ENCODE measurements at places on chromosomes 11 and 22. TPM values are rescaled to one million over a fixed set of nuclear protein-coding genes. Genes with fewer than 3 reads are reported as not detected.

The TUB gene
- polyA plus RNA-seq = 3.5 TPM

The MICAL2 gene
- polyA plus RNA-seq = 29.1 TPM

The AMOTL1 gene
- 6.6 TPM for polyA plus RNA-seq

The SAA1 gene
- polyA plus RNA-seq = 3.0 TPM

The DDX25 gene
- polyA plus RNA-seq = 0.81 TPM

The C11orf87 gene
- polyA plus RNA-seq = 0.01 TPM

The BTBD18 gene
- polyA plus RNA-seq = not detected

The DTX4 gene
- 21.0 TPM for polyA plus RNA-seq

The OR52A1 gene
- not detected for polyA plus RNA-seq

The MRGPRX3 gene
- not detected for polyA plus RNA-seq

The C1QTNF6 gene
- 2.6 TPM for polyA plus RNA-seq

The MCAM gene
- 20.4 TPM for polyA plus RNA-seq

The PTGDR2 gene
- 3.5 TPM for polyA plus RNA-seq

The OR5AR1 gene
- polyA plus RNA-seq = not detected

The TRIM66 gene
- 6.0 TPM for polyA plus RNA-seq

The KLHDC7B gene
- polyA plus RNA-seq = 0.10 TPM

The KRTAP5-7 gene
- polyA plus RNA-seq = 0.07 TPM

The BEST1 gene
- 4.3 TPM for polyA plus RNA-seq

The PDE2A gene
- polyA plus RNA-seq = 6.6 TPM

The SRRD gene
- polyA plus RNA-seq = 18.0 TPM

The OR52I1 gene
- not detected for polyA plus RNA-seq

The HYLS1 gene
- polyA plus RNA-seq = 7.4 TPM

The NUP50 gene
- 15.7 TPM for polyA plus RNA-seq

The C11orf52 gene
- polyA plus RNA-seq = 33.5 TPM

The TMPRSS6 gene
- 4.2 TPM for polyA plus RNA-seq

The DCHS1 gene
- polyA plus RNA-seq = 10.7 TPM

The C1QTNF5 gene
- polyA plus RNA-seq = 0.89 TPM

The MMP12 gene
- polyA plus RNA-seq = not detected

The FAM83F gene
- 10.5 TPM for polyA plus RNA-seq

The SCGB1A1 gene
- not detected for polyA plus RNA-seq

The GRM5 gene
- polyA plus RNA-seq = 0.01 TPM

The INPP5J gene
- 14.1 TPM for polyA plus RNA-seq

The TUBA8 gene
- 1.6 TPM for polyA plus RNA-seq

The CRYBB3 gene
- polyA plus RNA-seq = 2.7 TPM

The MPPED2 gene
- 1.1 TPM for polyA plus RNA-seq

The FAM118B gene
- 20.2 TPM for polyA plus RNA-seq

The TRIM48 gene
- polyA plus RNA-seq = not detected

The ZNF280B gene
- 2.1 TPM for polyA plus RNA-seq

The CALCA gene
- 0.18 TPM for polyA plus RNA-seq

The SLC17A6 gene
- polyA plus RNA-seq = not detected

The PRDM11 gene
- polyA plus RNA-seq = 20.4 TPM

The RFPL3 gene
- not detected for polyA plus RNA-seq

The RASL10A gene
- 3.7 TPM for polyA plus RNA-seq

The ANGPTL5 gene
- polyA plus RNA-seq = 0.10 TPM

The C11orf68 gene
- polyA plus RNA-seq = 24.1 TPM

The CTSW gene
- polyA plus RNA-seq = 0.67 TPM

The GNG3 gene
- not detected for polyA plus RNA-seq

The GAL gene
- polyA plus RNA-seq = 11.9 TPM

The MRGPRF gene
- 0.81 TPM for polyA plus RNA-seq

The CEP126 gene
- 0.45 TPM for polyA plus RNA-seq

The MYBPC3 gene
- 0.03 TPM for polyA plus RNA-seq

The RIC3 gene
- polyA plus RNA-seq = 3.7 TPM

The SEPTIN3 gene
- 0.49 TPM for polyA plus RNA-seq

The SMC1B gene
- 0.04 TPM for polyA plus RNA-seq

The MOGAT2 gene
- 155 TPM for polyA plus RNA-seq

The REXO2 gene
- 62.6 TPM for polyA plus RNA-seq

The PHRF1 gene
- 43.3 TPM for polyA plus RNA-seq

The ARL2 gene
- polyA plus RNA-seq = 121 TPM
